ENCODE measurements at places on chromosomes 12 and 14.

GRCh38 chr14:100816286-100816949, 9.5 kb upstream of the MEG3 start:
- no peak for DNase-seq

- DNase-seq, result no peak
Measured at GRCh38 chr12:128938886-128939285, 85.6 kb downstream of the GLT1D1 start.

GRCh38 chr12:41856228-41856627, 288.4 kb downstream of the GXYLT1 start:
- peak; percentile 14 for DNase-seq

DNA sequence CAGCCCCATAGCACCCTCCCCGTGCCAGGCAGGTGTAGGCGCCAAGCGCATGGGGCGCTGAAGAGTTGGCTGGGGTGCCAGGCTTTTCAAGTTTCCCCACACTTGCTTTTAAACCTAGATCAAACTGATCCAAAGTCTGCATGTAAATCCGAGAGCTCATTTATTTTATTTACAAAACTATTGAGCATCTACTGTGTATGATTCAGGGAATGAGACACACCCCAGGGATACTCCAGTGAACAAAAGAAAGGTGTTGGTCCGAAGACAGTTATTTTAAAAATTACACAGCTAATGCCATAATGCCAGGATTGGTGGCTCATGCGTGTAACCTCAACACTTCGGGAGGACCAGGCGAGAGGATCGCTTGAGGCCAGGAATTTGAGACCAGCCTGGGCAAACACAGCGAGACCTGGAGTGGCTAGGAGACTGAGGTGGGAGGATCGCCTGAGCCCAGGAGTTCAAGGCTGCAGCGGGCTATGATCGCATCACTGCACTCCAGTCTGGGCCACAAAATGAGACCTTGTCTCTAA, 780 bp upstream of the SLC41A2 start:
- no peak for DNase-seq

DNA sequence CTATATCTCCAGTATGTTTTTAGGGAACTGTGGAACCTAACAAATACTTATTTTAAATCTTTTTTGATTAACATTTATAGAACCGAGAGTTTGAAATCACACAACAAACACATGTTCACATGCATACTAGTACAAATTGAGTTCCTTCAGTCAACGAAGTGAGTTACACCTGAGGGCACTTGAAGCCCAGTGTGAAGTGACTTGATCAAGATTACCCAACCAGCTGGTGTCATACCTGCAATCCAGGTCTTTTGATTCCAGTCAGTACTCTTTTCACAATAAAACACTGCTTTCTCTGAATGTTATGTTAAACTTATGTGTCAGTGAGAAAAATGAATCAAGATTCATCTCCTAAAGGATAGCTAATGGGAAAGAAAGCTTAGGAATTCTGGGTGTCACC, 35.2 kb downstream of the VRK1 start:
- DNase-seq, result no peak

GRCh38 chr12:130791629-130792028, 47.4 kb downstream of the STX2 start:
- DNase-seq, result peak; percentile 78

- no peak for DNase-seq
Measured at GRCh38 chr12:17778242-17778641, 311.8 kb downstream of the RERGL start.

DNA sequence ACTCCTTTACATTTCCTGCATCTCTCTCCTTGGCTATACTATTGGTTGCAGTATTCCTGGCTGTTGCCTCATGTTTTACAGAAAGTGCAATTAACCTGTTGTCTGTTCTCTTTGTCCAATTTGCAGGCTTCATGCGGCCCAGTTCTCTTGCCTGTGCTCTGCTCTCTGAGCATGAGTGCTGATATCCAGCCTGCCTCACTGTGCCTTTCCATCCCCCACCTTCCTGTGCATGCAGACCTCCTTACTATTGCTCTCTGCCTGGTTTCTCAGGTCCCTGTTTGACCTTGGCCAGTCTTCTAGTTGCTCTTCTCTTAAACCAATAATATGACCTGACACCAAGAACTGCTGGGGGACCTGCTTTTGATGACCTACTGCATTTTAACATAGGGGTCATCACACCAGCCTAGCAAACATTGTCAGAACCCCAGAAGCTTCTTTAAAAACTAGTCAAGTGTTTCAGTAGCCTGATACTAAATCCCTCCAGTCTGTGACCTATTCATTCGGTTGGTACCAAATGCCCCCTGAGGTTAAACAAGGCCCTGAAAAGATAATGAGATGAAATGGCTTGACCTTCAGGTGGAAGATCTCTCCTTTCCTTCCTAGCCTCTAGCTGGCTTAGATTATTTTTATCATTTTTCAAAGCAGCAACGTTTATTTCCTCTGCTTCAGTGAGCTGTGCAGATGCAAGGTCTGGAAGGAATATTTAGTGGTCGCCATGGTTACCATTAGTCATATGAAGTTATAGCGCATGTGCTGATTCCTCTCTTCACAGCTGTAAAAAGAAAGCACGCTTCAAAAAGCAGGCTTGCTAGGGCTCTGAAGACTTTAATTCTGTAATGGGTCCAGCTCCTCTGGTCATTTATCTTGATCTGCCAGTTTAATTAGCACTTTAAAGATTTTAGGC, 216.5 kb downstream of the PHLDA1 start:
- DNase-seq, result peak; percentile 89

DNA sequence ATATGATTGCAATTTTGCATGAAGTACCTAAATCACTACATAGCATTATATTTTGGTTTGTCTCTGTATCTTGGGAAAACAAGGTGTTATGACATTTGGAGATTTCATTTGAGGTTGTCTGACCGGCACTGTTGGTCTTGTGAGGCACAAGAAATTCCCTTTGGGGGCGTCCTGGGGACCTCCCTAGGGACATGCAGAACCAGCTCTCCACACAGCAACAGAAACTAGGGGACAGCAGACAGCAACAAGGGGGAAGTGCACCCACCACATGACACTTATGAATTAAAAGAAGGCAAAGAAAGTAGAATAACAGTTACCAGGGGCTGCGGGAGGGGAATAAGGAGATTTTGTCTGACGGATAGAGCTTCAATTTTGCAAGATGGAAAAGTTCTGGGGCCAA, 14.4 kb downstream of the DDX54 start:
- no peak for DNase-seq

DNA sequence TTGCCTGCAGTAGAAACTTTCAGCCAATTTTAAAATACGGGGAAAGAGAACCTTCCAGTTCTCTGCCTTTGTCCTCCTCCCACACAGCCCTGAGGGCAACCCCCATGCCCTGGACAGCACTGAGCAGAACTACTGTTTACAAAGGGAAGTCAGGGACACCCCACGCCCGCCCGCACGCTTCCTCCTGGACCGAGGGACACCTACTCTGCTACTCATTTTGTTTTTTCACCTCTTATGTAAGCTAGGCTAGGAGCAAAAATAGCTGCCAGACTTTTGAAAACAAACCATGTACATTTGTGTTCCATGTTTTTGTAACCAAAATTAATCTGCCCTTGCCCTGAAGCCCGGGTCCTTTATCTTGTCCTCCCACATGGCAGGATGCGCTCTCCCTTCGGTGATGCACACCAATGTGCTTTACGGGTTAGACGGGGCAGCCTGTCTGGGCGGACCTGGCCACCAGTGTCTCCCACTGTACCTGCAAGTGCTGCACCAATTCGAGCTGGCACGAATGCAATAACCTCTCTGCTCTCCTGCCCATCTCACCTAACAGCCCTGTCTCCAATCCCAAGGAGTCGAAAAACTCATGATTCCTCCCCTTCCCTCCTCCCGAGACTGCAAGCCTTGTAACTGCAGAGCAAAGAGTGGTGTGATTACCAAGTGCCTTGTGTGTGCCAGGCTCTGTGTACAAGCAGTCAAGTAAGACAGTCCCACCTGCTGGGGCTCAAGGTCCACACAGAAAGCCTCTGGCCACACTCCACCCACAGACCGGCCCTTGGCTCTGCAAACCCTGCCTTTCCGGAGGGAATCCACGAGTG, 85.2 kb downstream of the CCDC88C start:
- no peak for DNase-seq

DNA sequence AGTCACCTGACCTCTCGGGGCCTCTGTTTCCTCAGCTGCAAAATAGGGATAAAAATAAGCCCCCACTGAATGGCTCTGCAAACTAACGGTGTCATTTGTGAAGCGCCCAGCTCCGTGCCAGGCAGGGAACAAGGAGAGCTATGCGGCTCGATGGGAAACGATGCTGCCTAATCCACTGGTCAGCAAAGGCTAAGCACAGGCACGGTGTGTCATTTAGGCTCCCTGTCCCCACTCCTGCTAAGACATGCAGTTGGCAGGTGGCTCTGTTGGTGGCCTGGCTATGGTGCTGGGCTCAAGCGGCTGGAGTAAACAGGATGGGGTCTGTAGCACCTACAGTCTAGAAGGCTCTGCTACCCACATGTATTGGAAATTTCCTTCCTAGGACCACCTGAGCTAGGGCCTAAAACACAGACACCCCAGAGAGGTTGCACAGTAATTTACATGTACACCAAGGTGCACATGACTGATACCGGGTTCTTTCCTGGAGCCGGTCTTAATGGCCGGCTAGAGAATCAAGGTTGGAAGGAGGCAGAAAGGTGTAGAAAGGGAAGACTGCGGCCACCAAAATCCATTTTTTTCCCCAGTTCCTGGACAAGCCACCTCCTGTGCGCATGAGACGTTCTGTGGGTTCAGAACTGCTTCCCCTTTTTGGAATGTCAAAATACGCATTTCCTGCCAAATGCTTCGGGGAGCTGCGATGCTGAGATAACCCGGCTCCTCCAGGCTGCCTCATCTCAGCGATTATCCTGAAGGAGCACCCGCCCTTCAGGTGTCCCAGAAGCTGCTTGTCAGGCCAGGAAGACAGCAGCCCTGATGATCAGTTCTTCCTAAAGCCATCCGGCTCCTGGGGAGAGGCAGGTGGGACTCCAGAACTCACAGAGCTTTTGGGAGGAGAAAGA, 1.0 kb downstream of the CACNA2D4 start:
- DNase-seq, result no peak

GRCh38 chr12:49298160-49298559, 3.2 kb downstream of the PRPH start:
- DNase-seq, result no peak

GRCh38 chr12:10861366-10861765, 12.1 kb upstream of the PRR4 start:
- no peak for DNase-seq

DNA sequence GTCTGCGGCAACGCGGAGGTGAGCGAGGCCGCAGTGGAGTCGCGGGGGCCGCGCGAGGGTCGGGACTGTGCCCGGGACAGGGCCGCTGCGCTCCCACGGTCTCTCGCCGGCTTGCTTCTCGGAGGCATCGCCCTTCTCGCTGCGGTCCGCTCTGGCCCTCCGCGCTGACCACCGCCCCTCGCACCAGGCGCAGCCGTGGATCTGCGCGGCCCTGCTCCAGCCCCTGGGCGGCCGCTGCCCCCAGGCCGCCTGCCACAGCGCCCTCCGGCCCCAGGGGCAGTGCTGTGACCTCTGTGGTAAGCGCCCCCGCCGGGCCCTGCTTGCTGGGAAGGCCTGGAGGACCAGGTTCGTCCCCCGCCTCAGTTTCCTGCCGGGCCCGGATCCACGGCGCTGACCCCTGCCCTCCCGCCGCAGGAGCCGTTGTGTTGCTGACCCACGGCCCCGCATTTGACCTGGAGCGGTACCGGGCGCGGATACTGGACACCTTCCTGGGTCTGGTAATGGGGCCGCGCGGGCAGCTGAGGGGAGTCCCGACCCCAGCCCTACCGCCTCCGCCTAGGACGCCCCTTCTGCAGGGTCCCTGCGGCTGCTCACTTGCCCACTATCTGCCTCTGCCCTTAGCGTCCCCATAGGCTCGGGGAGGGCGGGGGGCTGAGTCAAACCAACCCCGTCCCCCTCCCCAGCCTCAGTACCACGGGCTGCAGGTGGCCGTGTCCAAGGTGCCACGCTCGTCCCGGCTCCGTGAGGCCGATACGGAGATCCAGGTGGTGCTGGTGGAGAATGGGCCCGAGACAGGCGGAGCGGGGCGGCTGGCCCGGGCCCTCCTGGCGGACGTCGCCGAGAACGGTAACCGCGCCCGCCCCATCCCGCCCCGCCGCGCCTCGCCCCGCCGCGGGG, 7.0 kb downstream of the AMN start:
- peak; percentile 47 for DNase-seq

DNA sequence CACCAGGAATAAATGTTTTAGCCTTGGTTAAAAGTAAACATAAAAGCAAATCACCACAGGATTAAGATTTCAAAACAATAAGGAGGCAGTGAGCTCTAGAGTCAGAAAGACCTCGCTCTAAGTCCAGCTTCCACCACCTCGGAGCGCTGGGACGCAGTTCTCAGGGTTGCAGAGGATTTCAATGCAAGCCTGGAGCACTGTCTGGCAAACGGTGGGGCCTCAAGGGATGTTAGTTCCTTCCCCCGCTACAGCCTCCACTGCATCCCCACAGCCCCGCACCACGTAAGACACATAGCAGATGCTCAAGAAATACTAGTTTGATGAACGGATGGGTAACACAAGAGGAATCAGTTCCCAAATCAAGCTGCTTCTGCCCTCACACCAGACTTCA, 39.3 kb upstream of the TMCC3 start:
- no peak for DNase-seq

GRCh38 chr12:113873740-113874139, 92.4 kb downstream of the RBM19 start:
- DNase-seq, result no peak

- peak; percentile 54 for DNase-seq
Measured at GRCh38 chr12:65501093-65501621, 222.7 kb downstream of the MSRB3 start.
